ENCODE measurements at places on chromosomes 5 and 9.

DNA sequence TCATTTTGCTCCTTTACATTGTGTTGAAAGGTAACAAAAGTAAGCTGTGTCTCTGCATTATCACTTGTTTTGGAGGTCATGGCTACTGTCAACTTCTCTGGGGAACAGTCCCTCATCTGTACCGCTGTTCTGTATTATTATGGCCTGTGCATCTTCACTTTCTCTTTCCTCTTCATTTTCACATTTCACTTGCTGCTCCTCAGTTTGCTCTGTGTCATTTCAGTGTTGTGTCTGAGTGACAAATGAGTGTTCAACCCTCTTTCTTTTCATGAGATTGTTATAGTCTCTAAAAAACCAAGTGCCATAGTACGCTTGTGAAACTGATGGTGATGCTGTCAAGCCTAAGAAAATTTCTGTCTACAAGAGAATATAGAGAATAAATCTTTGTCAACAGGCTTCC is 122.0 kb upstream of the FER start:
- no peak for DNase-seq

DNA sequence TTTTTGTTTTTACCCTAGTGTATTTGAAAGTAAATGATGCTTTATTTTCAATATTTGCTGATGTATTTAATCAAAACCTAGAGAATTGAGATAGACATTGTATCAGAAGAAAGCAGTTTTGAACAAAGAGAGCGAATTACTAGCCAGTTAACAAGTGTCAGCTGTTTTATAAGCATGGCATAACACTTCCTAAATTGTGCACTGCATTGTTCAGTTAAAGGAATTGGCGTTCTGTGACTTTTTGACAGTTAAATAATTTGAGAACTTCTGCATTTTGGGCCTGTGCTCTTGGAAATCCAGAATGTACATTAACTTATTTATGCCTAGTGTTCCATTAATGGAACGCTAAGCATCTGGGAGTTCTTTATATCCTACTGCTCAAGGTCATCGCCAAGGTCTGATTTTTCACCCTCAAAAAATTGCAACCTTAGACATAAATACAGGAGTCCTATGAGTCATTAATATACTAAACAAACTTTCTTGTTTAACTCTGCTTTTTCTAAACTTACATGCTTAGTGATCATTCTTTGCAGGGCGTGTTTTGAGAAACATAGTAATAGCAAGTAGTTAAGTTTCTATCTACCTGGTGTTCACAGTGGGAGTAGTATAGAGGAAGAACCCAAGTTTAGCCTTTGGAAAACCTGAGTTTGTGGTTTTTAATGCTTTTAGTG is 31.1 kb downstream of the RASA1 start:
- DNase-seq: no peak

GRCh38 chr5:61308712-61309111 is 23.3 kb upstream of the ZSWIM6 start:
- DNase-seq: no peak

- no peak for DNase-seq
These were observed at the start of gene RASEF for GRCh38 chr9:83062651-83063527. Gene RASEF, minus strand, starts transcription at chr9:83063142. Its CDS starts 275 bp downstream, at chr9:83062867.

GRCh38 chr5:172173564-172174153 is 14.4 kb downstream of the STK10 start:
- DNase-seq: no peak

DNA sequence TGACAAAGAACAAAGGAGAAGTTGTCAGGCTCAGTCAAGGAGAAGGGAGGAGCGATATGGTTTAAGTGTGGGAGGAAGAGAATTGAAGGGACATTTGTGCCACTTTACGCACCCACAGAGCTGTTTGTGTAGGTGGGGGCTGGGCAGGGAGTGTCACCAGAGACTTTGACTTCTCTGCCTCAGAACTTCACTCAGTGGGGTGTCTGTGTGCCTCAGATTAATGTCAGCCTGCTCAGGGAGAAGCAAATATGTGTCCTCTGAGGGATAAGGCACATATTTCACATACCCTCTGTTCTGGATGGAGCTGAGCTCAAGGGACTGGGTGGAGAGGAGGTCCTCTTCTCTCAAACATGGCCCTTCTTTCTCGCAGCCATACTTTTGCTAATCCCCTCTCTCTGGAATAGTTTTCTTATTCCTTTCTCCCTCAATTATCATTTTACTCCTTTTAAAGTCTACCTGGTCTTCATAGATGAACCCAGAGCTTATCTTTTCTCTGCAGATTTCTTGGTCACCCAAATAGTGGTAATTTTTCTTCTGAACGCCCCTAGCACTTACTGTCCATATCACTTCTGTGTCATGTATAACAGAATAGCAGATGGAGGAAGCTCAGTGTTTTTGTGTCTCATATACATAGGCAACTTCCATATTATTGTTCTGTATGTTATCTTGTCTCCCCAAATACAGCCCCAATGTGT is 77.0 kb downstream of the IQGAP2 start:
- no peak for DNase-seq

DNA sequence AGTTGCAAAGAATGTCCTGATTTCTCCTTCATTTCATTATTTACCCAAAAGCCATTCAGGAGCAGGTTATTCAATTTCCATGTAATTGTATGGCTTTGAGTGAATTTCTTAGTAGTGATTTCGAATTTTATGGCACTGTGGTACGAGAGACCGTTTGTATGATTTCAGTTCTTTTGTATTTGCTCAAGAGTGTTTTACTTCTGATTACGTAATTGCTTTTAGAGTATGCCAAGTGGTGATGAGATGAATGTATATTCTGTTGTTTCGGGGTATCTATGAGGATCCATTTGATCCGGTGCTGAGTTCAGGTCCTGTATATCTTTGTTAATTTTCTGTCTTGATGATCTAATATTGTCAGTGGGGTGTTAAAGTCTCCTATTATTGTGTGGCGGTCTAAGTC is 41.2 kb downstream of the INSL6 start:
- no peak for DNase-seq

DNA sequence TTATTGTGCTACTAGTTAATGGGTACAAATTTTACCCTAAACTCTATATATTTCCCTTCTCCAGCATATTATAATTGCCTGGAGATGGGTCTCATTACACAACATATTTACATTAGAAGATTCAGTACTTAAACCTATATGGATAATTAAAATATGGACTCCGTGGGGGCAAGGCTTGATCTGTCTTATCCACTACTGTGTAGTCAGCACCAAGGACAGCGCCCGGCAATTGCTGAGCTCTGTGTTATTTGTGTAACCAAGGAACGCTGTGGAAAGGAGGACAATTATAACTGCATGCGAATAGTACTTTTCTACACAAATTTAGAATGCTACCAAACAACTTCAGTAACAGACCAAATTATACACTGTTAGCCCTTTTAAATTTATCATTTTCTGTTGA is 77.7 kb downstream of the DNAH5 start:
- no peak for DNase-seq

GRCh38 chr5:97194366-97194765 is 11.3 kb upstream of the RIOK2 start:
- DNase-seq: no peak

DNA sequence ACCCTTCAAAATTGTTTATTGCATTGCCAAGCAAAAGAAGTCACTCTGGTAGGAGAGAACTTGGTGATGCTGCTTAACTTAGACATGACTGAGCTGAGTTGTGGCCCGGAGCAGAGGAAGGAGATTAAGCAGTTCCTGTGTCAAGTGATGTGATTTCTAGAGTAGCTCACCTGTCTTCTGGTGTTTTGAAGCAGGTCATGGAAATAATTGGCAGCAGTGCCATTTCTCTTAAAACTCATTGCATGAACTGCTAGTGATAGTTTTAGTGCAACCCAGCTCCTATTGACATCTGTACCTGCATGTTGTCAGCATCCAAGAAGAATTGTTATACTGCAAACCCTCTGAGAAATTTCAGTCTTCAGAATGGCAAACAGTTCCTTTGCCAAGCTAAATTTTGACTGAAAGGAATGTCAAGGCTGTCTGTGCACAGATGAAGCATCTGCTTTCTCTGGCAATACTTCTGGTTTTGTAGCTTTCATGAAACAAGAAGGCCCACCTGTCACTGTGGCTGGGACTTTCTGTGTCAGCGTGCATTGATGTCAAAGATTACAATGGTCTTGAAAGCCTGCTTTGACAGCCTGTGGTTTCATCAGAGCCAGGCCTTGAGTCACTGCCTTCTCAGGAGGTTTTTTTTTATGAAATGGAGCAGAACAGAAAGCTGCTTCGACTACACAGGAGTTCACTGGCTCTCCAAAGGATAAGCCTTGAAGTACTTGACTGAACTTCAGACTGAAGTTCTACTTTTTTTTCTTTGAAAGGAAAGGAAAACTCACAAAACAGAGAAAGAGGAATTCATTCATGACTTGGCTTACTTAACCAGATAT is 90.6 kb downstream of the RALGPS1 start:
- DNase-seq: no peak
